Dorsolateral prefrontal cortex (tissue), 122 donors: ENCODE measurements at places on chromosomes 16 and 17. TPM values are rescaled to one million over a fixed set of nuclear protein-coding genes. Genes with fewer than 3 reads are reported as not detected.

GRCh38 chr16:27154705-27155521, 48.4 kb upstream of the KDM8 start:
- no peak for DNase-seq

- no peak for DNase-seq
Observed at GRCh38 chr17:45322168-45322567, 5.3 kb upstream of the MAP3K14 start.

- peak; percentile 81 for DNase-seq
Observed at GRCh38 chr17:40309031-40309948, at the start of gene RARA. RARA (plus strand) TSS chr17:40309180; CDS start chr17:40331219, 22,039 bp downstream.

DNA sequence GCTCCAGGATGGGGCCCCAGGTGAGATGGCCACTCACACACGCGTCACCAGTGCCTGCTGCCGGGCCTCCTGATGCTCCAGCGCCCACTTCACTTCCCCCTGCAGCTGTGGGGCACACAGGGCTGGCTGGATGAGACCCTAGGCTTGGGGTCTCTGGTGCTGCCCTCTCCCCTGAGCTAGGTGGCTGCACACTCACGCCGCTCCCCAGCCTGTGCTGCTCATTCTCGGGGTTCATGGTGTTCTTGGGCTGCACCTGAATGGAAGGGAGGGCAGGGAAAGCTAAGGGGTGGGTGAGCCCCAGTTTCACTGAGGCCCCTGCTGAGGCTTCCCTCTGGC, 1.2 kb downstream of the CCDC78 start:
- DNase-seq: no peak

DNA sequence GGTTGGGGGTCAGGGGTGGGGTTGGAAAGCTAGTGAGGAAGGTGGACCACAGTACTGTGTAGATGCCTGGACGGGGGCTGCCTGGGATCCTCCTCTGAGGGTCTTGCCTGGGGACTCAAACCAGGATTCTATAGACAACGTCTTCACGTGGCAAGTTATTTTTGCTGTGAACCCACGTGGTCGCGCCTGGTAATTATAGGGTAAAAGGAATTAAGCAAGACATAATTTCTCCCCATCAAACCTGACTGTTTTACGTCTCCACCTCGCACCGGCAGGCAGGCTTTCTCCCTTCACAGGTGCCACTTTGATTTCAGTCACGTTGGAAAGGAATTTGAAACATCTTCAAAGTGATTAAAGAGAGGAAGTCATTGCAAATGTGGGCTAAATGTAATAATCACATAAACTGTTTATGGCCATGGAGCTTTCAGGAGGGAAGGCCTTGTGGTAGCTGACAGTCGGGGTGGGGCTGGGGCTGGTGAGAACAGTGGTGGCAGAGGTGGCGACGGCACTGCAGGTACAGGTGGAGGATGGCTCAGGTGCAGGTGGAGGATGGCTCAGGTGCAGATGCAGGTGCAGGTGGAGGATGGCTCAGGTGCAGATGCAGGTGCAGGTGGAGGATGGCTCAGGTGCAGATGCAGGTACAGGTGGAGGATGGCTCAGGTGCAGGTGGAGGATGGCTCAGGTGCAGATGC, 197.1 kb upstream of the NLRP1 start:
- no peak for DNase-seq

- DNase-seq: no peak
Observed at GRCh38 chr17:63015824-63016223, 49.8 kb downstream of the TANC2 start.

DNA sequence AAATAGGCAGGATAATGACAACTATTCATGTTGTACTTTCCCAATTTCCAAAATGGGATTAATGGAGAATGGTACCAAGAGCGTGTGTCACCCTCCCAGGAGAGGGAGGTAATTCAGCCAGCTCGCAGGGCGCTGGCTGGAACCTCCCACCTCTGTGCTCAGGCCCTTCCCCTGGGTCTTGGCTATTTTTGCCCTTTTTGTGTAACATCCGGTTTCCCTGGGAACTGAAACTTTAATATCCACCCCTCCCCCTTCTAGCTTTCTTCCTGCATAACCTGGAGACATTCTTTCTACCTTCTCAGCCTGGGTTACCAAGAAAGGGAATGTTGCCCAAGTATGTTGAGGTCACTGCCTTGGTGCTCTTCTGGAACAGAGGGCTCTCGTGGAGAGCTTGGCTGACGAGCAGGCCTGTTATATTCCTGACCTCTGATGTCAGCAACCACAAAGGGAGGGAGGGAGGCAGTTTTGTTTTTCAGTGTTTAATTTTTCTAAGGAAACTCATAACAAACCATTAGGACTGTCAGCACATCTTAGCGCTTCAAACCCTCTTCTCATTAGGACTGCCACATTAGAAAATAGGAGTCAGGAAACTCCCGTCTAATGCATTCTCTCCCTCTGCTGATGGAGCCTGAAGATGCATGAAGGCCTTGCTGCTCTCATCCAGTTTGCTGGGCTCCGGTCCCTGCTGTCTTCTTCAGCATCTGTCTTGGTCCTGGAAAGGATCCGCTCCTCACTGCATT, 25.6 kb downstream of the ITGB3 start:
- no peak for DNase-seq

DNA sequence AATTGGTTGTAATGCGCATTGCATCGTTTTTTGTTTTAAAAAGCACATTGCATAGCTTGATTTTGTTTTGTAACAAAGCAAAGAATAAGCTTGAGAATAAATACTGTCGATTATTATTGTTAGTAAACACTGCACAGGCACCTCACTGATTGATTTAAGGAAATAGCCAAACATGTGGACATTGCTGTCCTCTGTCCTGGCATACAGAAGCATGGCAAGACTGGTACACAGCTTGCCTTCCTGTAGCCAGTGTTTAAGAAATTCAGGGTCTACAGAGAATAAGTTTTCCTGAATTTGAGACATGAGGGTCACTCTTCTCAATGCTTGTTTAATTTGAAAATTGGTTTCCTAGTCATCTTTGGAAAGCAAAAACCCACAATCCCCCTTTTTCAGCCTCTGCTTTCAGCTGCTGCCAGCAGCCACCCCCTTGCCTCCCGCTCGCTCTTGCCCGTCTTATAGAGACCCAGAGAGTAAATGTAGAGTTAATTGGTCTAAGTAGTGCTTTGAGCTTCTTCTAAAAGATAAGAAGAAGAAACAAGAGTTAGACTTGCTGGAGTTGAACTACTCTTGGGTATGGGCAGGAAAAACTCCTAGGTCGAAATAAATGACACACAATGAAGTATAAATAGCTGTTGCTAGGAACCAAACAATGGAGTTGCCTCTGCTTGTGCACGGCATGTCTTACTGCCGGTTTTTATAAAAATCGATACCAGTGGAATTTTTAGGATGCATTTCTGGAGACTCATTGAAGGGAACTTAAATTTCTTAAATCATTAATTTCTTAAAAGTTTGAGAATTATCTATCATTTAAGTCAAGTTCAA, 116.6 kb downstream of the MRTFB start:
- DNase-seq: no peak

DNA sequence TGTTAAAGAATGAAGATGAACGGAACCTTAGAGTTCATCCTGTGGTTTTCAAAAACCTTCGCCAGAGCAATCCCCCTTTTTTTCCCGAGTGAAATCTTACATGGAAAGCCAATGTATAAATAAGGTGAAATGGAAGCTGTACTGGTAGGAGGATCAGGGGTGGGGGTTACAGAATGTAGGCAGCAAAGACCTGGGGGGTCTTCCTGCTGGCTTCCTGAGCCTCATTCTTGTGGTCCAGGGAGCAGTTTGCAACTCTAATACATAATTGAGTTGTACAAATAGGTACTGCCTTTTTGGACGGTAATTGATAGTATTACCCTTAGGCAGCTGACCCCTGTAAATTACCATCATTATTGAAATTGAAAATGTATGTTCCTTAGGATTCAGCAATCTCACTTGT, 34.1 kb downstream of the KSR1 start:
- no peak for DNase-seq

DNA sequence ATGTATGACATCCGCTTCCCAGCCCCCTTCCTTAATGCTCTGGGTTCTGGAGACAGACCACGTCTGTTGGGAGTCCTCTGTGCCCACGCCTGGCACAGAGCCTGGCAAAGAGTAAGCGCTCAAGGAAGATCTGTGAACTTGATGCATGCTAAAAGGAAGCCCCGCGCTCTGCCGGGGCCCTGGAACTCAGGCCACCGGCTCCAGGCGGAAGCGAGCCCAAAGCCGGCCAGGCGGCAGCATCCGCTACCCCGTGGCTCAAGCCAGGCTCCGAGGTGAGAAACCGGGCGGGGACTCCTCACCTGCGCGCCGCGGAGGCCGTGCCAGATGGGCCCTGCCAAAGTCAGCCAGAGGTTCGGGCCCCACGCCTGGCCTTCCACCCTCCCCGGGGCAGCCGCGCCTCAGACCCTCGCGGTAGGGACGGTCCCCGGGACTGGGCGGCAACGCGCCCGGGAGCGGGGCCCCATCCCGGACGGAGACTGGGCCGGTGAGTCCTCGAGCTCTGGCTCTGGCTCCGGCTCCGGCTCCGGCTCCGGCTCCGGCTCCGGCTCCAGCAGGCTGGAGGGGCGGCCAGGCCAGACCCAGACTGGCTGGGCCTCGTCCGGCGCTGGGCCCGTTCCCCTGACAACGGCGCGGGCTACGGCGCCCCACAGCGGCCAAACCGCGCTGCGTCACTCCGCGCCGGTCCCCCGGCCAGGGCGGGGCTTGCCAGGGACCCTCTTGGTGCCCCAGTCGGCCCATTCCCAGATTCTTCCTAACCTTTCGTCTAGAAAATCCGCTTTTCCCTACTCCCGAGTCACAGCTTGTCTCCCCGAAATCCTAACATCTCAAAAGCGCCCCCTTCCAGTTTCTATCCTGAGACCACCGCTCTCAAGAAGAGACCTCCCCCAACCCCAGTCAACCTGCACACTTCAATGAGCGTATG, at the start of gene ZDHHC1:
ZDHHC1 (minus strand) TSS at position 606 of the 922 bp plus-strand sequence. CDS start 8,702 bp downstream, outside the sequence.
- DNase-seq: no peak

DNA sequence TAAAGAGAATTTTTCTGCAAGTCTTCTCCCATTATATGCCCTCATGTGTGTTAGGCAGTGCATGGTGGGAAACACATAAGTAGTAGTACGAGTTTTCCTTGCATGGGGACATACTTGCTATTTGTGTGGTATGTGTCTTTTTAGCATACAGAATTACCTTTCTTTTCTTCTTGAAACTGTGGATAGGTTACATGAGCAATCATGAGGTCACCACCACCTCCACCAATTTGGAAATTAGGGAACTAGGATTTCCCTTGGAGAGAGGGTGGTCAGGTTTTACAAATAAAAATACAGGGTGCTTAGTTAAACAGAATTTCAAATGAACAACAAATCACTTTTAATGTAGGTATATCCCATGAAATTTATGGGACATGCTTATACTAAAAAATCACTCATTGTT, 16.3 kb upstream of the AMZ2 start:
- DNase-seq: no peak

DNA sequence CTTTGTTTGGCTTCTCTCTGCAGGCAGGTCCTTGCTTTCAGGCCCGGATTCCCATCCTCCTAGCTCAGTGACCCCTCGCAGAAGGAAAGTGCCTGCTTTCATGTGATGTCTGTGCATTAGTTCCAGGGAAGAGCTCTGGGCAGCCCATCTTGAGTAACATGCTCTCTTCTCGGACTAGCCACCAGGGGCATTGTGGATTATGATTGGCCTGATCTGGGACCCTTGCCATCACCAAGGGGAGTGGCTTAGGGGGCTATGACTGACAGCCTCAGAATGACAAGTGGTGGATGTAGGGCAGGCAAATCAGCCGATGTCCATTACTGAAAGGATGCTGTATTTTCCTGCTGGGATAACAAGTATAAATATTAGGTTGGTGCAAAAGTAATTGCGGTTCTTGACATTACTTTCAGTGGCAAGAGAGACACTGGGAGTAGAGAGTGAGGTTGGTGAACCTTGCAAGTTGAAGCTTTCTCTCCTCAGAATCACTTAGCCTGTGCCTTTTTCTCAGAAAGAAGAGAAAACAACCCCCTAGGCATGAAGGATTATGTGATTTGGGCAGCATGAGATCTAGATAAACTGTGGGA, 71.5 kb upstream of the MPHOSPH6 start:
- DNase-seq: no peak

GRCh38 chr16:67169011-67169451, 1.3 kb upstream of the NOL3 start:
- DNase-seq: no peak

GRCh38 chr17:73003487-73003886, 89.0 kb downstream of the SLC39A11 start:
- DNase-seq: no peak

IGF2BP1 gene
- not detected for total RNA-seq

NOMO2 gene
- 210 TPM for total RNA-seq

GGT6 gene
- total RNA-seq: not detected

CCL7 gene
- total RNA-seq: not detected
